ENCODE measurements at places on chromosomes 6 and 20.

GRCh38 chr20:43549416-43550065, 9.3 kb upstream of the SGK2 start:
- DNase-seq: no peak

DNA sequence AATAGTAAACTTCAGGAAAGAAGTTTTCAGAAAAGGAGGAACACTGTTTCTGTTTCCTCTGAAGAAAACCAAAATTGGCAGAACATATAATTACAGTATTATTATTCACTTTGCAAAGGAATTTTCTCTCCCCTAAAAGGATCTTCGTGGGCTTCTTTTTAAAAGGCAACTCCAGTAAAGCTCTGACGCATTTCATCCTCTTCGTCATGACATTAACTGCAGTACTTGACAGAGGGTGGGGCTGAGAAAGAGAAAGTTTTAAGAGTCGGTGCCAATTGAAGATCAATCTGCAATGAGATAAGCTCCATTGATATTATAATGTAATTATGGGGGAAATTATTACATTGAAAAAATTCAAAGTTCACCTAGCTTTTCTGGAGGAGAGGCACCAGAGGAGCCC, 75.8 kb downstream of the MYB start:
- no peak for DNase-seq

DNA sequence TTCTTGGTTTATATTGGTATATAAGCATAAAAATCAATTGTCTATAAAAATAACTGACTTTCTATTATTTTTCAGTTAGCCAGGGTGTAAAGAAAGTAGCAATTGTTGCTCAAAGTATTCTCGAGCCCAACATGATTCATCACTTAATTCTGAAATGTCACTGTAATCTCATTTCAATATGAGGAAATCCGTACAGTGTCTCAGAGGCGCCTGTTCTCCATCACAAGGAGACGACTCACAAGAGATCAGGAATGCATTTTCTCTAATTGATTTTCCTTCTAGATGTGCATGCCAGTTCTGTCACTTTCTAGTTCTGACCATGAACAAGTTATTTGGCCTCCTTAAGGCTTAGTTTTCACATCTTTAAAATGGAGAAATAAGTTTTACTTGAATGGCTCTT, 753.1 kb downstream of the MAFB start:
- DNase-seq: no peak

- DNase-seq: peak; percentile 98
Measured at GRCh38 chr6:31546958-31547726, at the start of gene NFKBIL1. Gene NFKBIL1 (plus strand): TSS chr6:31547608. CDS start chr6:31547695, 87 bp downstream.

DNA sequence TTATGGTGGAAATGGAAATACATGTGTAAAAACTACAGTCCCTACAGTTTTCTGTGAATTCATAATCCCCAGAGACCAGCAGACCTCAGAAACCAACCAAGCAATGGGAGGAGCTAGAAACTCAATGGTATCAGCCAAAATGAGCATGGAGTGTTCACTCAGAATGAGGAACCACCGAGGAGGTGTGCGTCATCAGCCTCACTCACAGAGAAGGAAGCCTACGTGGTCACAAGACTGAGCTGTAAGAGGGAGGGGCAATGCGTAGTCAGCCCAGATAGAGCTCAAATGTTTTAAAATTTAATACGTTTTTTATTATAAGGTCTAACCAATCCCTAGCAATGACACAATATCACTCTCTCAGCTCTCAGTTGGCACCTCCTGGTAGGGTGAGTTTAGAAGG, 17.4 kb downstream of the MYLK4 start:
- DNase-seq: no peak

- no peak for DNase-seq
Measured at GRCh38 chr20:35252037-35252461, 25.6 kb downstream of the MMP24 start.

DNA sequence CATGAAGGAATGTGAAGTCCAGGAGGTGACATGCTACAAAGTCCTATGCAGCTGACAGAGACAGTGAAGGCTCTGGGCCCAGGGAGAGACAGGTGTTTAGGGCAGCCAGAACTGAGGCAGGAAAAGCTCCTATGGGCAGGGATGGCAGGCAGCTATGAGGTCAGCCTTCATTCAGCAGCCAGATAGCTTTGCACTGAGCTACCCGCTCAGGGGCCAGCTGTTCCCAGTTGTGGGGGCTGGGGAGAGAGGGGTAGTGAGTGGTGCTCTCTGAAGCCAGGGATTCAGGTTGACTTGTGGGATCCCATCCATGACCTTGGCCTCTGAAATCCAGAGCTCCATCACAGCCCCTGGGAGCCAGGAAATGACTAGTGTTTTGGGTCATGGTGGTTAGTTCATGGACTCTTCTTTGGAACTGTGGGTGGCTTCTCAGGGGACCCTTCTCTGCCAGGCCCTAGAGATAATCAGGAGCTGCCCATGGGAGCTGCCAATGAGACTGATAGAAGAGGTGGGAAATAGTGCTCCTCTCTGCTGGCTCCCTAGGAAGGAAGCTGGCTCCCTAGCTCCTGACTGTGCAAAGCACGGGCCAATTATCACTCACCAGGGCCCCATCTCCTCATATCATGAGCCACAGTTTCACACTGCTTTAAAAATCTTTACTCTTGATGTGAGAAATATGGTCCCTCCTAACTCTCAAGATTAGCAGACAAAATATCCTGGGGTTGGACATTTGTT, 127.7 kb downstream of the VEGFA start:
- DNase-seq: no peak

- DNase-seq: no peak
Measured at GRCh38 chr20:28562510-28562898, 2695.0 kb upstream of the DEFB115 start.

DNA sequence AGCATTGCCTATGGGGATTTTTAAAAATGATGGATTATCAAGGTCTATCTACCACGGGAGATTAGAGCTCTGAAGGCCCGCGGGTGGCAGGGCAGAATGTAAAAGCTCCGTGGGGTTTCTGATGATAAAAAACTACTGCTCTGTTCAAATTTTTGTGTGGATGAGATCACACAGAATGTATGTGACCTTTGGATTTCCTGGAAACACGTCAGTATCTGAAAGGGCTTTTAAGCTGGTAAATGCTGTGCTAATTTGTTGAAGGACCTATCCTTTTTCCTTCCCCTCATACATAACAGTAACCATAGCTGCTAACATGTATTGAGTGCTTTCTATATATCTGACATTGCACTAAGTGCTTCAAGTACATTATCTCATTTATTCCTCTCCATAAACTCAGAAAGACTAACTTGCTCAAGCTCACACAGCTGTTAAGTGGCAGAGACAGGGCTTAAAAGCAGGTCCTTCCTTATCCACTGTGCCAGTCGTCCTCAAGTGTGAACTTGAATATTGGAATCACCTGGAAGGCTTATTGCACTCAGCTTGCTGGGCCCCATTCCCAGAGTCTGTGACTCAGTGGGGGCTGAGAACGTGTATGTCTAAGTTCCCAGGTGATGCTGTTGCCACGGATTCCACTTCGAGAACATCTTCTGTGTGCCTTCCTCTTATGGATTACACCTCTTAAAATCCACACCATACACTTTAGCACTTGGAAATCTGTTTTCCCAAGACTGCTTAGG, 1.9 kb upstream of the TMEM242 start:
- DNase-seq: no peak

GRCh38 chr20:19784511-19785172, 26.6 kb downstream of the RIN2 start:
- DNase-seq: peak; percentile 66

DNA sequence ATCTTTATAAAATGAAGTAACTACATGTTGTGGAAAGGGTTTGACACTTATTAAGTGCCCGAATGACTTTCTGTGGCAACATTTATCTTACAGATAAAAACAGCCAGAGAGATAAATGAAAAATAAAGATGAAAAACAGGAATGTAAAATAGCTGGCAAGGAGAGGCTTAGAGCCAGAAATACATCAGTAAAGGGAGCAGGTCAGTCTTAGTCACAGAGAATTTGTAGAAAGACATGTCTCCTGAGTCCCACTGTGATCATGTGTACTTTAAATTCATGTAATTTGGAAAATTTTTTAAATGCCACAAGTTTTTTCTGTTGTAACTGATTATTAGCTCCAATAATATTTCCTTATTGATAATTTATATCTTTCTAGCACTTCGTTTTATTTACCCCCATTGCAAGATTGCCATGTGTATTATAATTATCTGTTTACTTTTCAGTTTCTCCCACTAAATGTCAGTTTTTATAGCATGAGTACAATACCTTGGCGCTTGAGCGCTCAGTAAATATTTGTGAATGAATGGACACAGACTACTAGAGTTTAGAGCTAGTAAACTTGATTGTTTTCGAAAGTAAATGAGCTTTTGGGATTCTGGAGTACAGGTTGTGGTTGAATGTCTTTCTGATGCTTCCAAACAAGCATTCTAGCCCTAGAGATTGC, 15.2 kb downstream of the TAB2 start:
- DNase-seq: no peak

DNA sequence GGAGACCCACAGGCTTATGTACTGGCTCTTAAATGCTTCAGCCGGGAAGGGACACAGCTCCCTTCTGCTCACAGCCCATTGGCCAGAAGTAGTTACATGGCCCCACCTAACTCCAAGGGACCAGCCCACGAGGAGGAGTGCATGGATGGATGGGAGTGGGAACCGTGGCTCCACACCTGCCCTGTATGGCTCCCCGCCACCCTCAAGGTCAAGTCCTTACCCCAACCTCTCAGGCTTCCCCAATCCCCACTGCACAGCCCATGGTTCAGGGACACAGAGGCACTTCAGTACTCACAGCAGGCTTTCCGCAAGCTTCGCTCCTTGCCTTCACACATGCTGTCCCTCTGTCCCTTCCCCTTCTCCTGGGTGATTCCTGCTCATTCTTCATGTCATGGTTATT, 137.9 kb upstream of the KCNG1 start:
- no peak for DNase-seq

GRCh38 chr6:105932440-105932839, 153.7 kb upstream of the PRDM1 start:
- no peak for DNase-seq

- no peak for DNase-seq
Measured at GRCh38 chr6:23951691-23952090, 174.3 kb upstream of the NRSN1 start.

- no peak for DNase-seq
Measured at GRCh38 chr20:3785240-3786125, 1.1 kb downstream of the CENPB start.

DNA sequence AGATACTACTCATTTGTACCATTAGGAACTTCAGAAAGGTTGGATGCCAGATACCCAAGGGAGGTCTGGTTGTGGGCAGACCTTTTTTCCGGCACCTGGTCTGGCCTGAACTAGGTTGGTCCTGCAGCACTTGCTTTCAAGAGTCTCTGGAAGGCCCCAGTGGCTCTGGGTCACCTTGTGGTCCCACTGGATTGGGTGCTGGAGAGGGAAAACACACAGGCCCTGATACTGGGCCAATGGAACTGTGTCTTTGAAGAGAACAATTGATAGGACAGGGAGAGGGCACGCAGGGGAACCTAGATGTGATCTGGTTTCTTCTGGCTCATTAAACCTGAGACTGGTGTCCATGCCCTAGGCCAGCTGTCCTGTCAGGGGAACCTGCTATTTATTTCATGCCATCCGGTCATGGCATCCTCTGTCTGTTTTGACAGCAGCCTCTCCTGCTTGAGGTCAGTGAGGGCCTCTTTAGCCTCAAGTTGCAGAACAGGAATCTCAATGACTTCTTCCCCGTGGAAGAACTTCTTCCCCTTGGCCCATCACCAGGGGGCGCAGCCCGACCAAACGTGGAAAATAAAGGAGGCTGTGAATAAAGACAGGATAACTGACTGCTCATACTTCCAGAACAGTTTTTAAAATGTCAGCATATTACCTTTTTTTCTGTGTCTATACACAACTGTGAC, 25.0 kb downstream of the TAF8 start:
- peak; percentile 82 for DNase-seq

DNA sequence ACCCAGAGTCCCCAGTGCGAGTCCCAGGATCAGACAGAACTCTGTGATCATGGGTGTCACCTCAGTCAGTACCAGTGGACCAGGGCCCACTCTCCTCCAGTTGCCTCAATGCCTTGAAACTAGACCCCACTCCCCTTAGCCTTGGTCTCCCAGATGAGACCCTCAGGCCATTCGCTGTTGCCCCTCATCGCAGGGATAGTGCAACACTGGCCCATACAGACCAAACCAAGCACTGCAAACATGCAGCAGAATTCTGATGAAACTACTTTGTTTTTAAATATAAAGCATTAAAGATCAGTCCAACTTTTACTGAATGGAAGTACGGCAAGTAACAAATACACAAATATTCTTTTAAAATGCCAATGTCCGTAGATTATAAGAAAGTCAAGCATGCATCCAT, 101.2 kb upstream of the NT5E start:
- DNase-seq: no peak

DNA sequence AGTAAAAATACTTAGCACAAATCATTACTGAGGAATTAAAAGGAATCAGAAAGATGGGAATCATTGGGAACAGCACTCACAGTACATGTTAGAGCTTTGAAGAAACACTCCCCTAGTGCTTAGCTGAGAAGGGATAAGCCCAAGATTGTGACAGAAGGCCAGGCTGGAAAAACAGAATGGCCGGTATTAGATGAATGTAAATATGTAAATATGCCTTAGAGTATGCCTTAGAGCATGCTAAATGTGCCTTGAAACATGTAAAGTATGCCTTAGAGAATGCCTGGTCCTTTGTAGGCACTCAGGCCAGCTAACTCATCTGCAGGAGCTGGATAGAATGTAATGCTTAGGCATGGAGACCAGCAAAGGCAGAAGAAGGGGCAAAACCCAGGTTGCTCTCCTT, 10.6 kb upstream of the TENT5A start:
- no peak for DNase-seq

- no peak for DNase-seq
Measured at GRCh38 chr6:119527231-119527578, 177.6 kb upstream of the MAN1A1 start.

- no peak for DNase-seq
Measured at GRCh38 chr6:126118936-126119335, 132.6 kb downstream of the TRMT11 start.

DNA sequence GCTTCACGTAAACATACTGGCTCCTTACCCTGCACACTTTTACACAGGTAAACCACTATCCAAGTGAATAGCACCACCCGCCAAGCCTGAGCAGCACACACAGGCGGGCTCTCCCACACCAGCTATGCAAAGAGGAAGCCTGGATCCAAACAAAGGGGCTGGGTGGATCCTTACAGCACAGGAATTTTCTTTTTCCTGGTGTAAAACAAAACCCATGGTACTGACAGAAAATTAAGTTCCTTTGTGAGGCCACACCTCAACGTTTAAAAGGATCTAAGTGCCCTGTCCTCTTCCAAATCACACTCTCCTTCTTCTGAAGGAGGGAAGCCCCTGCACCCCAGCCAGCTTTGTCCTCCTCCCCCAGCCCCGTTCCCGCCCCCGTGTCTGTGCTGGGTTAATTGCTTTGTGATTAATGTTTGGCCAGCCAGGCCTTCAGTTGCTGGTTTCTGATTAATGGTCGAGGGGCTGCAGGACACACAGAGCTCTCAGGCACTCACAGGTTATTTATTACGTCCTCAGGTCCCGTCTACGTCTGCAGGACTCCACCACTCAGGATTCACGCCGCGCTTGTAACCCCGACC, 6.1 kb downstream of the DACT2 start:
- DNase-seq: no peak

- no peak for DNase-seq
Measured at GRCh38 chr6:127207591-127208120, 59.0 kb upstream of the RNF146 start.

- DNase-seq: no peak
Measured at GRCh38 chr6:98769546-98769945, 64.8 kb upstream of the POU3F2 start.
